ENCODE measurements at places on chromosomes 1 and 21.

- no peaks in the 10 kb centered on the region for H3K27me3 ChIP-seq
- no peaks in the 10 kb centered on the region for H3K36me3 ChIP-seq
- no peak overlapping the region for H3K27ac ChIP-seq
- no peak overlapping the region for H3K4me3 ChIP-seq
- DNase-seq = no peak
- no peaks in the 10 kb centered on the region for H3K4me1 ChIP-seq
These were observed 124.1 kb downstream of the POU2F1 start for GRCh38 chr1:167344615-167345385.

GRCh38 chr1:246629976-246630375 lies 63.7 kb downstream of the CNST start:
- DNase-seq = no peak
- no peak overlapping the region for H3K27ac ChIP-seq
- H3K4me3 ChIP-seq = no peak overlapping the region
- H3K27me3 ChIP-seq = no peaks in the 10 kb centered on the region
- H3K36me3 ChIP-seq = no peaks in the 10 kb centered on the region

DNA sequence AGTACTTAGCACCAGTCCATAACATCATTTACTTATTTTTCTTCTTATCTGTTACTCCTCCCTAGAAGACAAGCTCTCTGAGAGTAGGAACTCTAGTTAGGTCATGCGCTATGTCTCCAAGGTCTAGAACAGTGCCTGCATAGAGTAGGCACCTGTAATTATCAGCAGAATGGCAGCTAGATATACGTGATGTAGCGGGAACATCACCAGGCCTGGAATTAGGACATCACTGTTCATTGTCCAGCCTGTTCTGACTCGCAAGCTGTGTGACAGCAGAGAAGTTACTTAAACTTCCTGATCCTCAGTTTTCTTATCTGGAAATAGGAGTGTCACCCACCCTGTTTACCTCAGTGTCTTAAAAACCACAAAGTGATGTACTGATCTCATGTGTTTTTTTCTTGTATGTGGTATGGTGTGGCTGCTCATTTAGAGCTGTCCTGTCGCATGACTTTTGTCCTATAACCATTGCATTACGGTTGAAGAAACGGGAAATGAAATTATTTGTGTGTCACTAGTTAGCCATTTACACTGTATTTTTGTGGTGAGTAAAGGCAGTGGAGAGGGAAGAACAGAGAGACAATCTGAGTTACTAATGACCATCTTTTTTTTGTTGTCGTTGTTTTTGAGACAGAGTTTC lies 37.1 kb upstream of the EXO1 start:
- no peak overlapping the region for H3K27ac ChIP-seq
- H3K4me3 ChIP-seq = no peak overlapping the region
- no peaks in the 10 kb centered on the region for H3K27me3 ChIP-seq
- DNase-seq = no peak

- H3K4me3 ChIP-seq = no peak overlapping the region
- H3K27ac ChIP-seq = no peak overlapping the region
- H3K36me3 ChIP-seq = peaks cover 15% of the 10 kb centered on the region
These were observed 56.2 kb downstream of the EVA1C start for GRCh38 chr21:32468681-32469111.

- no peak overlapping the region for H3K27ac ChIP-seq
- H3K4me3 ChIP-seq = no peak overlapping the region
- no peak for DNase-seq
- no peaks in the 10 kb centered on the region for H3K27me3 ChIP-seq
- H3K4me1 ChIP-seq = no peaks in the 10 kb centered on the region
These were observed 63.3 kb downstream of the ASH1L start for GRCh38 chr1:155499263-155499662.

DNA sequence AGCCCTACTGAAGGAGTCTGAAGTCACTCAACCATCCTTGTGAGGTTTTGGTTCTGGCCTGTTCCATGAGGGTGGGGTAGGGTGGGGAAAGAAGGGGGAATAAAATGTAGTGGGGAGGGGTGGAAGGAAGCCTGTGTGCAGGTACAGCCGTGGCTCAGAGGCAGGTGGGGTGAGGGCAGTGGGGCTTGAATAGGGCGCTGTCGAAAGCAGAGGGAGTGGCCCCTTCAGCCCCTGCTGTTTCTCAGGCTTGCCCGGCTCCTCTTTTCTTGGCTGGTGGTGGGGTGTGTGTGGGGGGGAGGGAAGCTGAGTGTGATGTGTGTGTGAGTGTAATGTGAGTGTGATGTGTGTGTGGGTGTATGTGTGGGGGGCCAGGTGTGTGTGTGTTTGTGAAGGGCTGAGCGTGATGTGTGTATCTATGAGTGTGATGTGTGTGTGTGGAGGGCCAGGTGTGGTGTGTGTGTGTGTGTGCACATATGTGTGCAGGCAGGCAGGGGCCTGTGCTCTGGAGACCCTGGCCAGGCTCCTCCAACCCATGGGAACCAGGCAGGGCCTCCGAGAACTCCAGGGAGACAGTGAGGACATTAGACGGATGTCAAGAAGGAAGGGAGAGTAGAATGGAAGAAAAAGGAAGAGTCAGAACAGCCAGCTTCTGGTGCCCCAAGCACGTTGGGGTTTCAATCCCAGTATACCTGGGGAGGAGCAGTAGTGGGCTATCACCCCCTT lies 9.0 kb downstream of the SOX13 start:
- H3K36me3 ChIP-seq = no peaks in the 10 kb centered on the region
- H3K27me3 ChIP-seq = no peaks in the 10 kb centered on the region
- H3K27ac ChIP-seq = peak overlapping the region; percentile 98
- peaks cover 84% of the 10 kb centered on the region for H3K4me1 ChIP-seq
- H3K4me3 ChIP-seq = no peak overlapping the region

GRCh38 chr1:54312796-54313316 lies 93.3 kb downstream of the SSBP3 start:
- peaks cover 41% of the 10 kb centered on the region for H3K4me1 ChIP-seq
- H3K4me3 ChIP-seq = no peak overlapping the region
- H3K27me3 ChIP-seq = no peaks in the 10 kb centered on the region
- peak overlapping the region; percentile 45 for H3K27ac ChIP-seq
- H3K36me3 ChIP-seq = no peaks in the 10 kb centered on the region
- DNase-seq = no peak

DNA sequence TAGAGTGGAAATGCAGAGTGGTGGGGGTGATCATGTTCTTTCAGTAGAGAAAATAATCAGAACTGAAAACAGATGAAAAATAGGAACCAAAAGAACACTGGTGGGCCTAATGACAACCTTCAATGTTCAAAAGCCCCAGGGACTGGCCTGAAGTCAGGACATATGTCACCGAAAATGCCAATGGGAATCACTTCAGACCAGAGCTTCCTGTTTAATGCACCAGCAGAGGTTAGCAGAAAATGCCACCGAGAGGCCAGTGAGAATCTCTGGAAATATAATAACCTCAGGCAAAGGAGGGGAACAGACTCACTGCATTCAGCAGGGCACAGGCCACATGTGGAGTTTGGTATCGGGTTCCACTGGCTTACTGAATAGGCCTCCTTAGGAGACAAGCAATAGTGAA lies 15.9 kb upstream of the CD58 start:
- DNase-seq = no peak
- H3K36me3 ChIP-seq = no peaks in the 10 kb centered on the region
- no peak overlapping the region for H3K4me3 ChIP-seq
- H3K27ac ChIP-seq = no peak overlapping the region

GRCh38 chr21:31874812-31875212 lies 2.0 kb downstream of the HUNK start:
- no peaks in the 10 kb centered on the region for H3K4me1 ChIP-seq
- H3K36me3 ChIP-seq = no peaks in the 10 kb centered on the region
- no peak for DNase-seq

- no peak overlapping the region for H3K27ac ChIP-seq
- H3K4me3 ChIP-seq = no peak overlapping the region
- DNase-seq = no peak
- H3K36me3 ChIP-seq = no peaks in the 10 kb centered on the region
- H3K4me1 ChIP-seq = no peaks in the 10 kb centered on the region
These were observed 28.5 kb upstream of the LCE5A start for GRCh38 chr1:152481869-152482664.

DNA sequence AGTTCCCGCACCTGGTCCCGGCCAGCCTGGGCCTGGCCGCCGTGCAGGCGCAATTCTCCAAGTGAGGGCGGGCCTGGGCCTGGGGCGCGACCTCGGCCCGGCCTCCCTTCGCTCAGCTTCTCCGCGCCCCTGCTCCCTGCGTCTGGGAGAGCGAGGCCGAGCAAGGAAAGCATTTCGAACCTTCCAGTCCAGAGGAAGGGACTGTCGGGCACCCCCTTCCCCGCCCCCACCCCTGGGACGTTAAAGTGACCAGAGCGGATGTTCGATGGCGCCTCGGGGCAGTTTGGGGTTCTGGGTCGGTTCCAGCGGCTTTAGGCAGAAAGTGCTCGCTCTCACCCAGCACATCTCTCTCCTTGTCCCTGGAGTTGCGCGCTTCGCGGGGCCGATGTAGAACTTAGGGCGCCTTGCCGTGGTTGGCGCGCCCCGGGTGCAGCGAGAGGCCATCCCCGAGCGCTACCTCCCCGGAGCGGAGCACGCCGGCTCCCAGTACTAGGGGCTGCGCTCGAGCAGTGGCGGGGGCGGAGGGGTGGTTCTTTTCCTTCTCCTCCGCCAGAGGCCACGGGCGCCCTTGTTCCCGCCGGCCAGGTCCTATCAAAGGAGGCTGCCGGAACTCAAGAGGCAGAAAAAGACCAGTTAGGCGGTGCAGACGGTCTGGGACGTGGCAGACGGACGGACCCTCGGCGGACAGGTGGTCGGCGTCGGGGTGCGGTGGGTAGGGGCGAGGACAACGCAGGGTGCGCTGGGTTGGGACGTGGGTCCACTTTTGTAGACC lies 1.2 kb downstream of the OLIG1 start:
- no peak for DNase-seq
- H3K4me1 ChIP-seq = no peaks in the 10 kb centered on the region
- no peaks in the 10 kb centered on the region for H3K36me3 ChIP-seq

- no peaks in the 10 kb centered on the region for H3K27me3 ChIP-seq
- no peak overlapping the region for H3K4me3 ChIP-seq
- H3K36me3 ChIP-seq = peaks cover 14% of the 10 kb centered on the region
- H3K27ac ChIP-seq = peak overlapping the region; percentile 100
- DNase-seq = peak; percentile 39
These were observed 8.9 kb downstream of the ZBTB7B start for GRCh38 chr1:155011437-155012025.

DNA sequence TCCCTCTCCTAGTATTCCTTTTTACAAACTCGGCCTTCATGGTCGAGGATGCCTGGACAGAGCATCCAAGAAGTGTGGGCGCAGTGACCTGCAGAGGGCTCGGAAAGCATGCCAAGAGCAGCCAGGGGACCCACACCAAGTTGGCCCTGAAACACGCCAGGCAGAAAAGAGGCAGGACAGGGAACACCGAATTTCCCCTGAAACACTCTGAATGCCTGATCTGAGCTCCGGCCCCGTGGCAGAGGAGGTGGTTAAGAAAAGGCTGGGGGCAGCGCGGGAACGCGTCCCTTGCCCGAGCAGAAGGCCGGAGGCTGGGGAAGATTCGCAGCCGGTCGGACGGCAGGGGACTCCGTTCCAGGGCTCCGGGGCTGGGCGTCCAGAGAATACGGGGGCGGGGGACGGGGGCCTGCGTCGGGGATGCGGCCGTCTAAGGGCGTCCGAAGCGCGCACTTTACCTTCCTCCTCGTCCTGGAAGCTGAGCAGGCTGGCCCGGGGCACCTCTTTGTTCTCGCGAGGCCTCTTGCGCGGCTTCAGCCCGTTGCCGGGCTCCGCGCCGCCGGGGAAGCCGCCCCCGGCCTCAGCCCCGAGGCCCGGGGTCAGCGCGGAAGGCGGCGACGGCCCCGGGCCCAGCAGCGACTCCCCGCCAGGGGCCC lies 558 bp downstream of the PAXBP1 start:
- no peaks in the 10 kb centered on the region for H3K36me3 ChIP-seq
- peak; percentile 30 for DNase-seq
- no peaks in the 10 kb centered on the region for H3K4me1 ChIP-seq
- H3K4me3 ChIP-seq = peak overlapping the region; percentile 92

DNA sequence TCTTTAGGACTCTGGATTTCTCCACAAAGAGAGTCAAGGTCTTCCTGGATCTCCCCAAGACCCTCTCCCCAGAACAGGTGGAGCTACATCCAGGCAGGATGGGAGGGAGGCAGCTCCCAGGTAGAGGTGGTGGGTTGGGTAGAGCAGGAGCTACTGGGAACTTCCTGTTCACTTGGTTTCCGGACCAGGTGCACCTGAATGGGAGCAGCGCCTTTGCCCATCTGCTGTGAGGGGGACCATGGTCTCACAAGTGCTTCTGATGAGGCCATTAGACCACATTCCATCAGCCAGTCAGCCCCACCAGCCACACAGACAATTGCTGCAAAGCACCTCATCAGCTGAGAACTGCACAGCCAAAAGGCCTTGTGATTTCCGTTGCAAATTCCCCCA lies 188.8 kb downstream of the MATN1 start:
- H3K27me3 ChIP-seq = no peaks in the 10 kb centered on the region
- no peak overlapping the region for H3K4me3 ChIP-seq
- DNase-seq = no peak

DNA sequence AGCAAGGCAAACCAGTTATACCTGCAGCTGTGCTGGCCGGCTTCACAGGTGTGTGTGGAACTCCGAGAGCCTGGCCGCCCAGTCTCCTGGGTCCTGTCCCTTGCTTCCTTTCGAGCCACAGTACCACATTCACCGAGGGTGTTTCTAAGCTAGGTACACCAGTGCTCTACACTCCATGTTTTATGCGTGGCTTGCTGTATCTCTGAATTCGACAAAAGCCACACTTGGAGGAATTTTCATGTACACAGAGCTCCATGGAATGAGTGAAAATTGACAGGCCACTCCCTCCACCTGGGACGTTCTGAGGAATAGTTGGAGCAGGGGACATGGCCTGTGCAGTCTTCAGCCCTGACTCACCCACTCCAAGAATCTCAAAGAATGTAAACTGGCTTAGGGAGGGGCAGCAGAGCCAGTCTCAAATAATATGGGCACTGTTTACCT lies 14.0 kb downstream of the ETS2 start:
- DNase-seq = peak; percentile 61
- H3K4me3 ChIP-seq = no peak overlapping the region
- H3K4me1 ChIP-seq = no peaks in the 10 kb centered on the region

DNA sequence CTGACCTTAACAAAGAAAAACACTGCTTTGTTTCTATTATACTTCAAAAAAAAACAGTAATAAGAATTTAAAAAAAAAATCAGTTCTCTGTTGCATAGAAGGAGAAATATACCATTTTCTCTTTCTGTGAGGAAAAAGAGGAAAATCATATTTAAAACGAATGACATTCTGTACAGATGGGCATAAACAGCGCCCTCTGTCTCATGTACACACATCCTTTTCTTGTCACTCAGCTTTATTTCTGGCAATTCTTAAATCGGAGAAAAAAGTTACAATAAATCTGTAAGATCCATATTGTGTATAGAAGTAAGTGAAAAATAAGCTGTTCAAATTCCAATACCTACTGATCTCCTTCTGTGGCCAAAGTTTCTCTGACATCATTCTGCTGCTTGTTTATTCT lies 245.4 kb downstream of the SMYD3 start:
- no peak for DNase-seq
- H3K4me3 ChIP-seq = no peak overlapping the region
- H3K27me3 ChIP-seq = no peaks in the 10 kb centered on the region
- H3K27ac ChIP-seq = no peak overlapping the region
- no peaks in the 10 kb centered on the region for H3K36me3 ChIP-seq

- no peaks in the 10 kb centered on the region for H3K4me1 ChIP-seq
- no peak overlapping the region for H3K4me3 ChIP-seq
- H3K27ac ChIP-seq = no peak overlapping the region
- no peaks in the 10 kb centered on the region for H3K27me3 ChIP-seq
- no peaks in the 10 kb centered on the region for H3K36me3 ChIP-seq
These were observed 22.3 kb downstream of the C1orf146 start for GRCh38 chr1:92240034-92240433.
